ENCODE measurements at places on chromosomes 7 and 10.

GRCh38 chr7:101165075-101165957 is at the start of gene VGF:
Gene VGF, minus strand, starts transcription at chr7:101165569. Its CDS starts 726 bp downstream, at chr7:101164843.
- peak; percentile 89 for DNase-seq

DNA sequence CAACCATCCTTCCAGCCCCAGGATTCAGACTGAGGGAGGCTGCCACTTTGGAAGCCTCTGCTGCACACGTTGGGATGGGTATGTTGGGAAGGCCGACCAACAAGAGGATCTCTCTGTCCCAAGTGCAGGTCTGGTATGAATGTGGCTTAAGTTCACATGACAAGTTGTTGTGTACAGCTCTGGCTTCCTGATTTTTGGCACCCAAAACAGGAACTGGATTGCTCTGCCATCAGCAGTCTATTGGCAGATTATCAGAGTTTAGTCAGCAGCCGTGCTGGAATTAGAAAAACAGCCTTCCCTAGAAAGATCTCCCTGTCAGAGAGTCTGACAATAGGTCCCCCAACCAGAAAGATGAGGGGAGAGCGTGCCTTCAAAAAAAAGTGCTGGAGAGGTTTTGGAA is 66.9 kb downstream of the GOLGA7B start:
- no peak for DNase-seq

DNA sequence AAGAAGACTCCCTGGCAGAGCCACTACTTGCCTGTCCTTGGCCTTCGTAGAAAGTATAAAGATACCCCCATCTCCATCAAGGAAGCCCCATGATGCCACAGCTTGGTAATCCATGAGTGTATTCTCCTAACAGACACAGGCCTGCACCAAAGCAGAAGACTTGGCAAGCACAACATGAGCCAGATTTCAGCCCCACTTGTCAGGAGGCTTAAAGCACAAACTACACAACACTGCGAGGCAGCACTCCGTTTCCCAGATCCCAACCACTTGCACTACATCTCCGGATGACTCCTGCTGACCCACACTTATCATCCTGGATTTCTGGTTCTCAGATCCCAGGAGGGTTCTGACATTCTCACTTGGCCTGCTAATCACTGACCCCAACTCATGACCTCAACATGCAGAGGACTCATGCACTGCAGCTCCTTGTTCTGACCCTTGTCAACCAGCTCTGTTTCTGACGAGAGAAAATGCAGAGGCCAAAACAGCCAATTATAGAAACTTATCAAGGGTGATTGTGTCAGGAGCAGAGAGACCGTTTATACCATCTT is 100.8 kb downstream of the RELN start:
- no peak for DNase-seq

GRCh38 chr7:11969643-11970042 is 137.6 kb upstream of the THSD7A start:
- no peak for DNase-seq

DNA sequence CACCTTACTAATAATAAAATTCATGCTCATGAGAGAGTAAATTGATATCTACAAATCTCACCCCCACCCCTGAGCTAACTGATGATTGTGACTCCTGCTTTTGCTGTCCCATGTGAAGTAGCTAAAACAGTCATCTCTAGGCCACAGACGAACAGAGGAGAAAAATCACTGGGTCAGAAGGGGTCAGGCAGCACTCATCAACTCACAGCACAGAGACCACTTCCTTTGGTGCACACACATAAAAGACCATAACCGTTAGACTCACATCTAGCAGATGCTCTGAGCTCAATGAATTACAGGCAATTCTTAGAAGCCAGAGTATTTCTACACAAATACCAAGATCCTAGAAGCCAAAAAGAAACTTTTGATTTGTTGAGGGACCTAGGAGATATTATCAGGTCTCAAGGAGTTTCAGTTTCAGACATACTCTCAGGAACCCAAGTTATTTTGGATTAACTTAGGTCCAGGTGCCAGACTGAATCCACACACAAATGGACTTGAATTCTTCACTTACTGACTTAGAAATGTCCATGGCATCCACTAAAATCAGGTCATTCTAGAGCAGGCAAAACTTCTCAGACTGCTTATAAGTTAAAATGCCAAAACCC is 65.0 kb upstream of the TES start:
- DNase-seq: peak; percentile 37

GRCh38 chr7:51253157-51253556 is 63.5 kb downstream of the COBL start:
- no peak for DNase-seq

DNA sequence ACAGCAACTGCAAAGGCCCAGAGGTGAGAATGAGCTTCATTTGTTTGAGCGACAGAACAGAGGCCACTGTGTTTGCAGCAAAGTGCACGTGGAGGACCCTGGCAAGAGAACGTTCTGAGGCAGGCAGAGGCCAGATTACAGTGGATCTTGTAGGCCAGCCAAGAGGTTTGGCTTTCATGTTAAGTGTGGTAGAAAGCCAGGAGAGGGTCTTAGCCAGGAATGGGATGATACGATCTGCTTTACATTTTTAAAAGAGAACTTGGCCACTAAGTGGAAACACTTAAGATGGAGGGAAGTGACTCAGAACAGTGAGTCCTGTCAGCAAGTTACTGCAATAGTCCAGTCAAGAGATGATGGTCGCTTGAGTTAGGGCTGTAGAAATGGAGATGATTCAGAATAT is 4.6 kb downstream of the CCDC136 start:
- no peak for DNase-seq

GRCh38 chr10:110527731-110528171 is 30.0 kb downstream of the DUSP5 start:
- DNase-seq: no peak

GRCh38 chr10:42939685-42940366 is 137.0 kb upstream of the RET start:
- no peak for DNase-seq

DNA sequence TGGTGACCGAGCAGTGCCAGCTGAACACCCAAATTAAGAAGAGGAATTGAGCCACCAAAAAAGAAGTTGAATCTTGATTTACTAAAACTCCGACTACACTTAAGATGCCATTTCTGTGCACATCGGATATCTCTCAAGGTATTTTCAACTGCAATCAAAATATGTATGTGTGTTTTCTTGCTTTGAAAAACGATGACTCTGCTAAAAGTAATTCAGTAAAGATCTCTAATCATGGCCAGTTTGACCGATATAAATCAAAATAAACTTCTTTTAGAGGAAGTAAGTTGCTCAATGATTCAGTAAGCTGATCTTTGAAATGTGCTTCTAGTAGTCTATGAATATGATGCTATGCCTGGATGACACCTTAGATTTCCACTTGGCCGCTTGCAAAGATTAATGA is 453.5 kb upstream of the TPK1 start:
- DNase-seq: no peak

- DNase-seq: no peak
Measured at GRCh38 chr7:102044984-102045673, 227.7 kb downstream of the CUX1 start.

GRCh38 chr10:120431251-120431651 is 25.8 kb upstream of the PLPP4 start:
- no peak for DNase-seq

DNA sequence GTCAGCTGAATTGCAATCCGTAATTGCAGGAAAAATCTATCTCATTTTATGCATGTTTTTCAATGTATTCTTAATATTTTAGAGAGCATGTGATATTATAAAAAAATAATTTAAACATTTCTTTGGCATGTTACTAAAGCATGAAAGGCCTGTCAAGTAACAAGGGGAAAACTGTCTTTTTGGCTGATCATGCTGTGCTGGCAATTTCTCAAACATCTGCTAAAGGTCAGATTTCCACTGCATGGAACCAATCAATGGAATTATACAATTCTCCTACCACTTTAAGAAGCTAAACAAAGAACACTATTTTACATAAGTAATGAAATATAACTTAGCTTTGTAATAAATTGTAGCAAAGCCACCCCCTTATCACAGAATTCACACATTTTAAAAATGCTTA is 49.4 kb downstream of the JMJD1C start:
- DNase-seq: no peak

DNA sequence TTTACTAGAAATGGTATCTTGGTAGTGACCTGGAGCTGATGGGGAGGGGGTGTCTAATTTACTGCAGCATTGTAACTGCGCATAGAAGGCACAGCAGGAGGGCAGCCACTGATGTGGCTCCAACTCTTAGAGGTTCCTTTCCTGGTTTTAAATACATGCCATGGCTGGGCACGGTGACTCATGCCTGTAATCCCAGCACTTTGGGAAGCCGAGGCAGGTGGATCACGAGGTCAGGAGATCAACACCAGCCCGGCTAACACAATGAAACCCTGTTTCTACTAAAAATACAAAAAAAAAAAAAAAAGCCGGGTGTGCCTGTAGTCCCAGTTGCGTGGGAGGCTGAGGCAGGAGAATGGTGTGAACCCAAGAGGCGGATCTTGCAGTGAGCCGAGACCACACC is 19.2 kb upstream of the SEC61G start:
- DNase-seq: no peak

DNA sequence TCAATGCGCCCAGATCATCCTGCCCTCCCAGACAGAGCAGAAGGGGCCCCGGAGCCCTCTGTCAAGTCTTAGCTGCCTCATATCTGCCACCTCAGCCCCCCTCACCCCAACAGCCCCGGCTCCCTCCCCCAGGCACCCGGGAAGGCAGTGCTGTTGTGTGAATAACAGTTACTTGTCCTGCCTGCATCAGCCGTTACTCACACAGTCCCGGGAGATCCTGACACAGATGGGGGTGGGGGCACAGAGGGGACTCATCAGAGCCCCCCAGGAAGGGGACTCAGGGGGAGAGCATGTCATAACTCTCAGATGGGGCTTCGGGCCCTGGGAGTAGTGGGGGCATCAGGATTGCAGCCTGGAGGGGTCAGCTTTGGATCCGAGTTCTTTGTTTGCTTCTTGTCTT is 12.4 kb upstream of the SERPINE1 start:
- no peak for DNase-seq

- no peak for DNase-seq
Measured at GRCh38 chr7:16078076-16078952, 343.0 kb downstream of the CRPPA start.

GRCh38 chr7:1562597-1563051 is 6.6 kb upstream of the TMEM184A start:
- no peak for DNase-seq

- DNase-seq: no peak
Measured at GRCh38 chr7:111162692-111163091, 71.8 kb downstream of the LRRN3 start.

DNA sequence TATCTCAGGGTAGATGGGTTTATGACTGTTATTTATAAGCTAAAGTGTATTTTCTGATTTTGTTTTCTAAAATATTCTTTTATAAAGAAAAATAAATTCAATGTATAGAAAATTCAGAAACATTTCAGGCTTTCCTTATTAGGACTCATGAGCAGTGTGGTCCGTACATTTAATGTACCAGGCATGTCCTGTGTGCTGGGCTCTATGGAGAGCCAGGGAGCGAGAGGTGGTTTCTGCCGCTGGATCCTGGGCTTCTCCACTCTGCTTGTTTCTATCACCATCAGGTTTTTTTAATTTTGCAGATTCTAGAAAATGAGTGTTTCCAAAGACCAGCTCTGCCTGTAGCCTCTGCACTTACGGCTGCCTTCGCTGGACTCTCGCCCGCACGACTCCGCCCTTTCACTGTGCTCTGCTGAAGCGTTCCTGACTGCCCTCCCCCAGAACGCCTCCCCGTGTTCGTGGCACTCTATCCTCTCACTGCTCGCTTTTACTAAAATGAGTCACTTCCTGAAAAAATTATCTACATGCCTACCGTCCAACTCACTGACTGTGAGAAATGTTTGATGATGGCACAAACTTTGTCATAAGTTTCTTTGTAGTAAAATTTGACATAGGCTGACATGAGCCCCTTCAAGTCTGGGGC is 188.5 kb downstream of the ZMYND11 start:
- peak; percentile 19 for DNase-seq

DNA sequence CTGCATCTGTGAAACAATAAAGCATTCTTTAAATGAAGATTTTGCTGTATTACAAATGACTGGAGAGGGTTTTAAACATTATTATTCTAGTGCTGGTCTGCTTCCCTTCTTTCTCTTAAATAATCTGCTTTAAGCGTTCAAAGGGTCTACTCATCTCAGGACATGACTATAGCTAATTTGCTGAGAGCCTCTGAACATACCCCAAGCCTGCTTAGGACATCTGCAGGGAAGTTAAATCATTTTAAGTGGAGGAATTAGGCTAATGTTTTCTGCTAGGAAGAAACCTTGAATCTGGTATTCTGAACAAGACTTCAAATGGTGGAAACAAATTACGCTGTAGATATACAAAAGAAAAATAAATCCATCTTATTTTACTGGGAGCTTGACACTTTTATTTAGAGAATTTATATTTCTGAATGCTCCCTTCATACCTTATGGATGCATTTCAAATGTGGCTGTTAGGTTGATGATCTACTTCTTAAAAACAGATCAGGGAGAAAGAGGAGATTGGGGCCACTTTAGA is 124.4 kb upstream of the ITGB1 start:
- DNase-seq: no peak

- no peak for DNase-seq
Measured at GRCh38 chr7:129452589-129453231, 18.5 kb downstream of the STRIP2 start.
